ENCODE measurements at places on chromosomes 3 and 15.

GRCh38 chr3:178646186-178646862 lies 110.1 kb downstream of the KCNMB2 start:
- H3K27me3 ChIP-seq = no peaks in the 10 kb centered on the region
- H3K27ac ChIP-seq = no peak overlapping the region
- no peaks in the 10 kb centered on the region for H3K4me1 ChIP-seq
- no peaks in the 10 kb centered on the region for H3K36me3 ChIP-seq
- H3K4me3 ChIP-seq = no peak overlapping the region
- no peak for DNase-seq

DNA sequence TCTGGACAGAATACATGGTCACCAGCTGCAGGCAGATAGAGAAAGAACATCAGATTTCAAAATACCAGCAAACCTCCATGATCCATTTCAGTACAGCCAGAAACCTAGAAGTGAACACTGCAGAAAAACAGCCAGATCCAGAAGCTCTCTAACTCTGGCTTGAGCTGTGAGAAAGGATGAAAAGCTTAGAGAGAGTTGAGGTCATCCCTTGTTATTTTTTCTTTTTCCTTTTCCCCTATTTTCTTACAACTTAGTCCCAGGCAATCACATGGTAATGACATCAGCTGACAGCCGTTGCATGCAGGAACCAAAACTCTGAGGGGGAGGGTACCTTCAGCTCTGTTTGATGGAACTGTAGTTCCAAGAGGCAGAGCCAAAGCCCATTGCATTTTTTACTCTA lies 113.2 kb downstream of the TCF12 start:
- no peaks in the 10 kb centered on the region for H3K36me3 ChIP-seq
- H3K27me3 ChIP-seq = no peaks in the 10 kb centered on the region
- peaks cover 8% of the 10 kb centered on the region for H3K4me1 ChIP-seq
- H3K27ac ChIP-seq = no peak overlapping the region

DNA sequence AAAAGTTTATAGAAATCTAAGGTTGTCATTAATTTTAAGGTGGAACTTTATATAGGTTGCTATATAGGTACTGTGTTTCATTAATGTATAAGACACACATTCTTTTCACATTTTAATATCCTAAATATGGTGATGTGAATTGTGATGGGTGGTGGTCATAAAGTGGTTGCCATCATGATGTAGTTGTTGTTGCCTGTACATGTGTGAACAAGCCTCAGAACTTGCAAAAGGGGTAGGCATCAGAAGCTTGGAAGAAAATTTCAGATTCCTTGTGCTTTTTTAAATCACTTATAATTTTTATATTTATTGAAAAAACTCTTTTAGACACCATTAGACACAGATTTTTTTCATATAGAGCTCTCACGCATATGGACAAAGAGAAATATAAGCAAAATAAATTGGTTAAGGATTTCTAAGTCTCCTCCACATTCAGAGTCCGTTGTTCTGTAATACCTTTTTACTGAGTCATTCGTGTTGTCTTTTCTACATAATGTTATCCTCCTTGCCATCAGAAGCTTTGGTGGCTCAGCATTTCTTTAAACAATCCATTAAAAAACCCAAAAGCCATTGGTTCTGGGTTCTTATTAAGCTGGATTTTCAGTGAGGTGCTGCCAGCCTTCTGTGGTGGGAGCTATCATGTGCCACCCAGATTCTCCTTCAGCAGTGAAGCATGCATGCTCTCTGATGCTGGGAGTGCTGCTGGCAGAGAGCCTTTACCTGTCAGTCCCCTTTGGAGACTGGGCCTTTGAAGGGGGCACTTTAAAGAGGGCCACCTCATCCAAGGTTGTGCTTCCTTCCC lies 140.4 kb upstream of the GALNT15 start:
- H3K4me1 ChIP-seq = no peaks in the 10 kb centered on the region
- H3K4me3 ChIP-seq = no peak overlapping the region
- H3K36me3 ChIP-seq = no peaks in the 10 kb centered on the region

- DNase-seq = no peak
- H3K27me3 ChIP-seq = no peaks in the 10 kb centered on the region
- H3K36me3 ChIP-seq = no peaks in the 10 kb centered on the region
- H3K27ac ChIP-seq = no peak overlapping the region
- no peak overlapping the region for H3K4me3 ChIP-seq
- H3K4me1 ChIP-seq = no peaks in the 10 kb centered on the region
Measured at GRCh38 chr15:38854506-38854905, 289.9 kb upstream of the RASGRP1 start.

DNA sequence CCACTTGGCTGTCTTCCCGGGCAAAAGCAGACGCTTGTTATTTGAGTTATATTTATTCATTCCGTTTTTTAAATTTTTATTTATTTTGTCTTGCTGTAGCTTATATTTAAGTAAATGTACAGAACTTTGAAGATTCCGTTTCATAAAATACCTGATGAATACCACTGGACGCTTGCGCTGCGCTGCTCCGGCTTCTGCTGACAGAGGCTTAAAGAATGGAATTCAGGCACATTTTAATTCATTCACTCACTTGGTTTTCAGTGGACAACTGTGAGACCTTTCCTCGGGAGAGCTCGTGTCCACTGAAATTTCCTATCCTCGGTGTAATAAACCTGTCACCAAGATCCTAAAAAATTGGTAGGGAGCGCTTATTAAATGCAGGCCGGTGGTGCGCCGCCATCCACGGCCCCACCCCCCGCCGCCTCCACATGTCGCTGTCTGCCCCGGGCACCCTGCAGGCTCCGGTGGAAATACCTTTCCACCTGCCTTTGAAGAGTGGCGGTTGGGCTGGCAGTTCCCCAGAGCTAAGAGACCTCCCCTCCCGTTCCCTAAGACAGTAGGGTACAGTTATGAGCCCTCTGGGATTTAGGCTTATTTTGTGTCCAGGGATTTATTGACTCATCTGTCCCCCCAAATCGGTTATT lies 62.5 kb upstream of the UBE2E1 start:
- no peaks in the 10 kb centered on the region for H3K4me1 ChIP-seq

DNA sequence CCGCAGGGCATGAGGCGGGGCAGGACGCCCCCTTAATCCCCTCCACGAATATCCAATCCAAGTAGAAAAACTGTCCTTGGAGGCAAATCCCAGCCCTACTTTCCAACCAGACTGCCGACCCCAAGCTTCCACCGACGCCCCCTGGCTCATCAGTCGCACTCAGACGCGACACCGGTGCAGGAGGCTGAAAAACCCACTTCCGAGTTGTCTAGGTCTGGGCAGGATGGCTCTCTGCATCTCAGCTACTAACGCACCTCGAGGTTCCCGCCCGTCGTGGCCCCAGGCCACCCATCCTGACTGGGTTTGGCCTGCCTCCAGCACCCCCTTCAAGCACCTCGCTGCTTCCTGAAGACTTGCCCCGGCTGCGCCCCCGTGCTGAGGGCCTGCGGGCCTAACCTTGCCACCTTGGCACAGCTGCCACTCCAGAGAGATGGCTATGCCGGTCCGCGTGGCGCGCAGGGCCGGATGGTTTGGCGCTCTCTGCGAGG lies 15.5 kb downstream of the RGMA start:
- no peaks in the 10 kb centered on the region for H3K36me3 ChIP-seq
- no peak overlapping the region for H3K4me3 ChIP-seq
- H3K27ac ChIP-seq = no peak overlapping the region
- DNase-seq = no peak
- H3K27me3 ChIP-seq = peaks cover 19% of the 10 kb centered on the region

- peaks cover 31% of the 10 kb centered on the region for H3K36me3 ChIP-seq
- H3K27ac ChIP-seq = no peak overlapping the region
- H3K4me1 ChIP-seq = no peaks in the 10 kb centered on the region
Measured at GRCh38 chr3:156542101-156543042, 12.5 kb downstream of the SSR3 start.

- no peaks in the 10 kb centered on the region for H3K27me3 ChIP-seq
- H3K36me3 ChIP-seq = no peaks in the 10 kb centered on the region
- DNase-seq = peak; percentile 42
- H3K4me3 ChIP-seq = peak overlapping the region; percentile 66
Measured at GRCh38 chr15:84570164-84570735, 30.6 kb upstream of the ZSCAN2 start.

DNA sequence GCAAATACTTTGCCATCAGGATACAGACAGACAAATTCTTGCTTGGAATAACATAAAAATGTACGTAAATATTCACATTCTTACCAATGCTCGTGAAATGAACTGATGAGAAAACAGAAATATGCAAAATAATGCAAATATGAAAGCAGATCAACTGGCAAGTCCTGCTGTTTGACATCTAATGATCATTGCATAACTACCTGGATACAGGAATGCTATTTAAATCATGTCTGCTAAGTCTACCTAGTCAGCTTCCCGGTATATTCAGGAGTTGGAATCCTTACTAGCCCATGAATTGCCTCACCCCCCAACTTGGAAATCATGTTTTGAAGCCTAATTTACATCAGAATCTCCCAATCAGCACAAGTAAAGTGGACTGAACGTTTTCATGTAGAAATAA lies 230.6 kb downstream of the CHL1 start:
- H3K4me1 ChIP-seq = no peaks in the 10 kb centered on the region
- no peak for DNase-seq
- no peak overlapping the region for H3K4me3 ChIP-seq
- no peak overlapping the region for H3K27ac ChIP-seq
- no peaks in the 10 kb centered on the region for H3K27me3 ChIP-seq

GRCh38 chr3:19124752-19125151 lies 23.6 kb upstream of the KCNH8 start:
- no peak overlapping the region for H3K27ac ChIP-seq
- H3K27me3 ChIP-seq = no peaks in the 10 kb centered on the region
- DNase-seq = no peak

DNA sequence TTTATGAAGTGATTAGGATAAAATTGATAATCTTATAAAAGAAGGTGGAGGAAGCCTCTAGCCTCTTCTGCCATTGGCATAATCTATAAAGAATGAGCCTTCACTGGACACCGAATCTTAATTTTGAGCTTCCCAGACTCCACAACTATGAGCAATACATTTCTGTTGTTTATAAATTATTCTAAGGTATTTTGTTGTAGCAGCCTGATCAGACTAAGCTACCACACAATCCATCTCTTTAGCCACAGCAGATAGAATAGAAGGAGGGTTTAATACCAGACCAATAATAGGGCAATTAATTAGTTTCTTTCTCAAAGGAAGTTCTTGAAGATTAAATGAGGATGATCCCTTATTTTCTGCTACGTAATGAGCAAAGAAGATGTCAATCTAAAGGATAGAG lies 33.3 kb downstream of the SUCNR1 start:
- no peak overlapping the region for H3K27ac ChIP-seq
- H3K4me3 ChIP-seq = no peak overlapping the region
- H3K36me3 ChIP-seq = no peaks in the 10 kb centered on the region

DNA sequence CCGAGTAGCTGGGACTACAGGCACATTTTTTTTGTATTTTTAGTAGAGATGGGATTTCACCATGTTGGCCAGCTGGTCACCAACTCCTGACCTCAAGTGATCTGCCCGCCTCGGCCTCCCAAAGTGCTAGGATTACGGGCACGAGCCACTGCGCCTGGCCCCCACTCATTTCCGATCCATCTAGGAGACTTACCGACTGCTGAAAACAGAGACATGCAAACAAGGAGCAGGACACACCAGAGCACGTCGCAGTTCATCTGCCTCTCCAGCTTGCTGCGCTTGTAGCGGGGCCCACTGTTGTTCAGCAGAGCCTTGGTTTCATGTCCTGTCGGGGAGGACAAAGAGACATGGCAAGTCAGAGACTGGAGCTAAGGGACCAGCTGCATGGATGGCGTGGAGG lies 137.4 kb downstream of the ATP10A start:
- H3K27ac ChIP-seq = no peak overlapping the region
- DNase-seq = no peak
- H3K36me3 ChIP-seq = no peaks in the 10 kb centered on the region
- H3K4me1 ChIP-seq = no peaks in the 10 kb centered on the region

GRCh38 chr3:47578119-47578632 lies 489 bp downstream of the CSPG5 start:
- no peak overlapping the region for H3K27ac ChIP-seq
- H3K4me3 ChIP-seq = peak overlapping the region; percentile 41
- peaks cover 3% of the 10 kb centered on the region for H3K4me1 ChIP-seq
- peaks cover 16% of the 10 kb centered on the region for H3K27me3 ChIP-seq
- peak; percentile 40 for DNase-seq
- H3K36me3 ChIP-seq = no peaks in the 10 kb centered on the region

DNA sequence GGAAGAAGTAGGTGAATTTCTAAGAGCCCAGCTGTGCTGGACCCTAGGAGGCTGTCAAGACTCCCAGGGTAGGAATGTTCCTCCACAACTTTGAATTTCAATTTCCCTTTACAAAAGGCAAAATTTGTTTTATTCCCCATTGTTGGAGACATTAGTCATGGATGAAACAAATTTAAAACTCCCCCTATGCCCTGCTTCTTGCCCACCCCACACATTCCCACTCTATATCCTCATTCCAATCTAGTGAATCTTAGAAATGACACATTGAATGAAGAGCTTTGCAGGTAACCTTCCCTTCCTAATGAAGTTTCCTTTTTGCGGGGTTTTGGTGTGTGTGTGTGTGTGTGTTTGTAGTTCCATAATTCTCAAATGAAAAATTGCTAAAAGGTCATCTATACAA lies 72.6 kb downstream of the CCNL1 start:
- no peak overlapping the region for H3K4me3 ChIP-seq
- H3K4me1 ChIP-seq = peaks cover 20% of the 10 kb centered on the region
- peak overlapping the region; percentile 68 for H3K27ac ChIP-seq
- DNase-seq = no peak
- no peaks in the 10 kb centered on the region for H3K27me3 ChIP-seq
- no peaks in the 10 kb centered on the region for H3K36me3 ChIP-seq

DNA sequence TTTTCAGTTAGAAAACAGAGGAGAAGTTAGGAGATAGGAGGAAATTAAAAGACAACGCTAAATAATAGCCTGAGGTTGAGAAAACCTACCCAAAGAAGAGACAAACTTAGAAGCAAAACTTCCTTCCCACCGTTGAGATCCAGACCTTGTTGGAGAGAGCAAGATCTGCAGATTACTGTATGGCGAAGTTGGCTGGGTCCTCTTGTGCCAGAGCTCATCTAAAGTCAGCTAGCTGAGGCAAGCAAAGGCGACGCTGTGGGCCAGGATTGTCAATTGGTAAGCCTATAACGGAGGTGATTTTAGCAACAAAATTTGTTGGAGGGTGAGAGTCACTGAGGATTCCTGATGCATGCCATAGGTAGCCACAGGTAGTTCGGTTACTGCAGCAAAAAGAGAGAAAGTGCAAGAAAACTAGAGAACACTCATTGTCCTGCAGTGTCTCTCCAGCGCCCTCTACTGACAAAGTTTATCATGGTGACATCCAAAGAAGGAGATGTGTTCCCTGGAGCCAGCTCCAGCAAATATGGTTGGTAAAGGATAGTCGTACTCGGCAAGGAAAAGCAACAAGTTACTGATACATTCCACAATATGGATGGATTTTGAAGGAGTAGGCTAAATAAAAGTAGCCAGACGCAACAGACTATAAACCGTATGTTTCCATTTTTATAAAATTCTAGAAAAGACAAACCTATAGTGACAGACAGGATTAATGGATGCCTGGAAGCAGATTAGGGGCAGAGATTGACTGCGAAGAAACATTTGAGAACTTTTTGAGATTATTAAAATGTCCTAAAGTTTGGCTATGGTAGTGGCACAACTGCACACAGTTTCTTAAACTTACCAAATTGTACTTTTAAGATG lies 9.8 kb upstream of the OR5K4 start:
- H3K27me3 ChIP-seq = no peaks in the 10 kb centered on the region
- no peak overlapping the region for H3K4me3 ChIP-seq
- H3K27ac ChIP-seq = no peak overlapping the region
- H3K4me1 ChIP-seq = no peaks in the 10 kb centered on the region

- no peaks in the 10 kb centered on the region for H3K27me3 ChIP-seq
- H3K4me1 ChIP-seq = no peaks in the 10 kb centered on the region
- no peak overlapping the region for H3K4me3 ChIP-seq
- DNase-seq = no peak
- H3K36me3 ChIP-seq = no peaks in the 10 kb centered on the region
Measured at GRCh38 chr15:32120577-32121383, 90.5 kb downstream of the CHRNA7 start.

- no peaks in the 10 kb centered on the region for H3K4me1 ChIP-seq
- H3K27me3 ChIP-seq = no peaks in the 10 kb centered on the region
- no peak overlapping the region for H3K4me3 ChIP-seq
- H3K36me3 ChIP-seq = no peaks in the 10 kb centered on the region
- no peak for DNase-seq
Measured at GRCh38 chr15:32834156-32834555, 116.4 kb downstream of the GREM1 start.

Data from CD8-positive, alpha-beta memory T cell (primary cell).